Amniotic stem cell (primary cell): ENCODE measurements at places on chromosomes 6 and 20.
A peak's percentile ranks its signal among the peaks of the same experiment; 100 is the strongest.

DNA sequence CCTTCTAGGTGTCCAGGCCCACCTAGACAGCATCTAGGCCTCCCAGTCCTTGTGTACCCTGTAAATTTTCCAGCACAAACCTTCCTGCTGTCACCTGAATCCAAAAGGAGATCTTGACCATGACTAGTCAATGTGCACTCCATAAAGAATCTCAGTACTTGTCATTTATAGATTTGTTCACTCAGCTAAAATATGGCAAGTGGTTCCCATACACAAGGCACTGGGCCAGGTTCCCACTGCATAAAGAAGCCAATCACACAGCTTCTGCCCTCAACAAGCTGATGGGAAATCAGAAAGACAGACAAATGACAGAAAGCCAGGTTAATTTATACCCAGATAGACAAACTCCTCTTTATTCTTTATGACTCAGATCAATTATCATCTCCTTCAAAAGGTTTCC lies 526.8 kb downstream of the CD83 start:
- no peak for DNase-seq

DNA sequence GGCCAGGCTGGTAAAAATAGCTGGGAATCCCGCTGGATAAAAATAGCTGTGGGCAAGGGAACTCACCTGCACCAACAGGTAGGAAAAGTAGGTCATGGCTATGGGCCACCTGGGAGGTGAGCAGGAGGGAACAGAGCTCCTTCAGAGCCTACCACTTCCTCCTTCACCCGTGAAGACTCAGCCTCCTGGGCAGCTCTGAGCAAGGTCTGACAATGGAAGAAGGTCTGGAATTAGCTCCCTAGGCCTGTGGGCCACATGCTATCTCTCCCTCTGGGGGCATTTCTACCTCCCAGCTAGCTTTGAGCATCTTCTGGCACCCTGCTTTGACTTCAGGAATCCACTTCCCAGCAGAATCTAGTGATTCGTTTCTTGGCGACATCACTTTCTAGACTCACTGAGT lies 153.9 kb downstream of the MRPL14 start:
- DNase-seq = no peak

GRCh38 chr6:163390770-163391169 lies 23.7 kb upstream of the QKI start:
- no peak for DNase-seq

GRCh38 chr6:6362056-6362840 lies 41.8 kb upstream of the F13A1 start:
- no peak for DNase-seq

GRCh38 chr6:123895346-123895745 lies 91.7 kb downstream of the NKAIN2 start:
- no peak for DNase-seq

- peak; percentile 10 for DNase-seq
Observed at GRCh38 chr6:48560408-48560807, 449.4 kb upstream of the PTCHD4 start.

DNA sequence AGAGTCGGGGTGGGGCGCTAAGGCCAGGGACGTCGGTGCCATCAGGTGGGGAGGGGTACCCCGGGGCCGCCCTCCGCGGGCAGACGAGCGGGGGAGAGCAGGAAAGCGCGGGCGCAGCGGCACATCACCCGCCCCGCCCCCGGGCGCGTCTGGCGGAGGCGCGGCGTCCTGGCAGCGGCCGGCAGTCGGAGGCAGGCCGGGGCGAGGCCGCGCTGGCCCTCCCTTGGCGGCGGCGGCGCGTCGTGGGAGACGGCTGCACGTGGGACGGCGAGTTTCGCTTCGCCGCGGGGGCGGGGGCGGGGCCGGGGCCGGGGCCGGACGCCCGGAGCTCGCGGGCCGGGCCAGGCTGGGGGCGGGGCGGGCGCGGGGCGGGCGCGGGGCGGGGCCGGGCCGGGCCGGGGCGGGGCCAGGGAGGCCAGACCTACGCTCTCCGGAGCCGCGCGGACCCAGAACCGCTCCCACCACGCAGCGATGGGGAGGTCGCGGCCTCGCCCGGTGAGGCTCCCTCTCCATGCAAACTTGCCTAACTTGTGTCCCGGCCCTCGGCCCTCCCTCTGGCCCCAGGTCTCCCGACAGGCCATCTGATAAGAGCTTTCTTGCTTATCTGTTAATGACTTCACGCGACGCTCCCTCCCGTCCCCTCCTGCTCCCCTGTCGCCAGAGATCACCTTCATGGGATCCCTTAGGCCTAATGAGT lies 12.5 kb downstream of the ITPR3 start:
- no peak for DNase-seq

GRCh38 chr6:32371229-32371628 lies 474 bp downstream of the TSBP1 start:
- no peak for DNase-seq

GRCh38 chr6:53998303-53998702 lies 112.9 kb upstream of the MLIP start:
- DNase-seq = no peak

DNA sequence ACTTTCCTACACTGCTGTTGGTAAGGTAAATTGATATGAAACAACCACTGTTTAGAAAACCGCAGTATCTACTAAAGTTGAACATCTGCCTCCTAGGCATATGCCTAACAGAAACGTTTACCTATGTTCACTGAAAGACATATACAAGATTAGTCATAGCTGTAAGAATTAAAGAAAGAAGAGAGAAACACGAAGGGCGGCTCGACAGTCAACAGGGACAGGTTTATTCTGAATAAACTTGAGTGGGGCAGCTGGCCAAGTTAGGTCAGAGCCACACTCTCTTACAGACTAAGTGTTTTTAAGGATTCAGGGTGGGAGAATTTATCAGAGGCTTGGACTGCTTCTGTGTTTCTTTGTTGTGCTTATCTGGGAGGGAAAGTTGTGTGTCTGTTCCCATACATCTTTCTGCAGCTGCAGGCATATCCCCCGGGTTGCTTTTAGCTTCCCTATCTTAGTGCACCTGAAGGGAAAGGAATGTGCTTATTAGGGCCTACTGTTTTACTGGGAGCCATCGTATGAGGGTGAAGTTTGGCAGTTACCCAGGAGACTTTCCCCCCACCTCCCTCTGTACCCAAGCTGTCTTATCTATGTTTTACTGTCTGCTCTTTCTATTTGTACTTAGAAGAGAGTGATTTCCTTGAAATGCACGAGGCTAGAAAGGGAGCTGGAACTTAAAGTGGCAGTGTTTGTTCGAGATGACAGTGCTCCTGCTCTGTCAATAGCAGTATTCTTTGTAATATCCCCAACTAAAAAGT lies 20.4 kb downstream of the PROCR start:
- DNase-seq = no peak

DNA sequence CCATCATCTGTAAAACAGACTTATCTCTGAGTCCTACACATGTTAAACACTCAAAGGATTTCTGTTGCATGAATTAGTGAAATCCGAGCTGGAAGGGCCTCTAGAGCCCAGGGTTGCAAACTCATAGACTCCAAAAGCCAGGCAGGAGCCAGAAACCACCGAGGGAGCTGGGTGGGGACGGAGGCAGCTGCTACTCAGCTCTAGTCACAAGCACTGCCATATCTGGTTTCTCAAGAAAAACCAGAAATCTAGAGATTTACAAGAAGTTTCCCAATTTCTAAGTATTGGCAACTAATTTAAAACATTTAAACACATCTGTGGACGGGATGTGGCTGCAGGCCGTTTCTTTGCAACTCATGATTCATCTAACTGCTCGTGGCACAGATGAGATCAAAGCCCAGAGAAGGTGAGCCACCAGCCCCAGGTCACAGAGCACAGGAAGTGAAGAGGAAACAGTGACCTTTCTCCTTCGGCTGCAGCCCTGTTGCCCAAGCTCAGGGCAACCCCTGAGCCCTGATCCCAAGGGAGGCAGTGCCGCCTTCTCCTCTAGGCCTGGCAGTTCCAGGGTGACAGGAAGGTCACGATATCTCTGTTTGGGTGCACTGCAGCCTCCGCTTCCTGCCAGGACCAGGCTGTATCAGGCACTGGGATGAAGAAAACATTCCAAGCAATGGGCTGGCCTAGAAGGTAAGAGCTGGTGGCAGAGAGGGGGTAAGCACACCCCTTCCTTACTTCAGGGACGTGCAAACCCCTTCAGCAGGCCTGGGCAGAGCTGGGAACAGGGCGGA lies 26.4 kb upstream of the PTGIS start:
- peak; percentile 54 for DNase-seq

- no peak for DNase-seq
Observed at GRCh38 chr6:118735320-118735719, 83.9 kb upstream of the CEP85L start.

- peak; percentile 11 for DNase-seq
Observed at GRCh38 chr20:1803061-1803931, 91.9 kb upstream of the SIRPA start.

DNA sequence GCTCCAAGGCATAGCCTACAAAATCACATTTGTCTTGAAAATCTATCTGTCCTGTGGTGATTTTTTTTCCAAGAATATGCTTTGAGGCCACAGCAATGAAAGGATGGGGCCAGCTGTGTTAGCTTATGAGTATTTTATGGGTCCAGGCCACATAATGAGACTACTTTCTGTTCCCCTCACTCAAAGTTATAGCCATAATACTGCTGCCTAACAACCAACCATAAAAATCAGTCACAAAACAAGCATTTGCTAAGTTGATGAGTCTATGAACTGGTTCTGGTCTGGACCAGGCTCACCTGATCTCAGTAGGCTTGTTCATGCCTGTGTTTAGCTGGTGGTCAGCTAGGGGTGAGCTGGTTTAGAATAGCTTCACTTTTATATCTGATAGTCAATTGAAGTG lies 192.5 kb upstream of the PLCB4 start:
- no peak for DNase-seq

- no peak for DNase-seq
Observed at GRCh38 chr6:148146717-148147462, 195.7 kb upstream of the SASH1 start.

DNA sequence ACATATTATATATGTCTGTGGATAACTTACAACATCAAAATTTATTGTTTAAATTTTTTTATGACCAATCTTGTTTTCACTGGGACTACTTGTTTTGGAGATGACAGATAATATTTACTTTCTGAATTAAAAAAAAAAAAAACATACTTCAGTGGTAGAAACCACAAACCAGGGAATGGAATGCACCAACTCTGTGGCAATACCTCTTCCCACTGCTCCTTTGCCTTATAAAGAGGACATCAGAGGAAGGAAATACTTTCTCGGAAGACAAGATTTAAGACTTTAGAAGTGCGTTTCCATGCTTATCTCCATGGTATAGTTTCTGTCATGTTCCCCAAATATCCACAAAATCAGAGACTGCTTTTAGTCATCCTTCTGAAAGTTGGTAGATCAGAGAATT lies 1241.1 kb upstream of the EYS start:
- DNase-seq = no peak
